Activated B cell treated with CpG ODN at 0.5 μM for 24 hours (primary cell): ENCODE measurements at places on chromosomes 3 and 15.

GRCh38 chr3:168260859-168261258 lies 165.1 kb upstream of the GOLIM4 start:
- no peak for DNase-seq
- H3K36me3 ChIP-seq = no peaks in the 10 kb centered on the region
- H3K27me3 ChIP-seq = peaks cover 2% of the 10 kb centered on the region
- H3K4me1 ChIP-seq = no peaks in the 10 kb centered on the region
- H3K27ac ChIP-seq = no peak overlapping the region

DNA sequence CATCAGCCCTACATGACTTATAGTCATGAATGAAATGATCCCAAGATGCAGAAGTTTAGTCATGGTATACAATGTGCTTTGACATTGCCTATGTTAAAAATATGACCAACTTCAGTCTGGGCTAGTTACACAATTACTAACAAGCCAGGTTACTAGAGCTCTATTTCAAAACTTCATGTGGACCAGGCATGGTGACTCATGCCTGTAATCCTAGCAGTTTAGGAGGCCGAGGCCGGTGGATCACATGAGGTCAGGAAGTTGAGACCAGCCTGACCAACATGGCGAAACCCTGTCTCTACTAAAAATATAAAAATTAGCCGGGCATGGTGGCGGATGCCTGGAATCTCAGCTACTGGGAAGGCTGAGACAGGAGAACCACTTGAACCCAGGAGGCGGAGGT lies 613.0 kb downstream of the CADM2 start:
- H3K27ac ChIP-seq = no peak overlapping the region
- no peaks in the 10 kb centered on the region for H3K36me3 ChIP-seq
- no peaks in the 10 kb centered on the region for H3K27me3 ChIP-seq
- DNase-seq = no peak
- peaks cover 2% of the 10 kb centered on the region for H3K4me1 ChIP-seq
- H3K4me3 ChIP-seq = no peak overlapping the region

DNA sequence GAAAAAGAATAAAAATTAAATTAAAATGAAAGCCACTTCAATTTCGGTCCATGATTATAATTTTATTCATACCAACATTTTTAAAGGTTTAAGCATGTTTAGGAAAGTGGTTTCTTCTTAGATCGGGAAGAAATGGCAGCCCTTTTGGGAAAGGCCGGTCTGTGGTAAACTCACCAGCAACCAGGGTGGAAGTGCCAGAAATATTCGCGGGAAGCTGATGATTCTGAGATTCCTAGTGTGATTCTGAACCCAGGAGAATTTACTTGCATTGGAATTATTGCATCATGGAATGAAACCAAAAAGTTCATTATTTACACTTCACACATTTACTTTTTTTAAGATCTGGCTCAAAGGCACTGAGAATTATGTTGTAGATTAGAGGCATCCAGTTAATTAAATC lies 97.2 kb upstream of the CCNL1 start:
- no peak overlapping the region for H3K4me3 ChIP-seq
- H3K27ac ChIP-seq = no peak overlapping the region
- no peaks in the 10 kb centered on the region for H3K27me3 ChIP-seq
- no peaks in the 10 kb centered on the region for H3K4me1 ChIP-seq
- no peaks in the 10 kb centered on the region for H3K36me3 ChIP-seq

- no peaks in the 10 kb centered on the region for H3K4me1 ChIP-seq
- no peak overlapping the region for H3K27ac ChIP-seq
- no peak overlapping the region for H3K4me3 ChIP-seq
- no peaks in the 10 kb centered on the region for H3K36me3 ChIP-seq
Observed at GRCh38 chr3:65914032-65914739, 124.5 kb downstream of the MAGI1 start.

DNA sequence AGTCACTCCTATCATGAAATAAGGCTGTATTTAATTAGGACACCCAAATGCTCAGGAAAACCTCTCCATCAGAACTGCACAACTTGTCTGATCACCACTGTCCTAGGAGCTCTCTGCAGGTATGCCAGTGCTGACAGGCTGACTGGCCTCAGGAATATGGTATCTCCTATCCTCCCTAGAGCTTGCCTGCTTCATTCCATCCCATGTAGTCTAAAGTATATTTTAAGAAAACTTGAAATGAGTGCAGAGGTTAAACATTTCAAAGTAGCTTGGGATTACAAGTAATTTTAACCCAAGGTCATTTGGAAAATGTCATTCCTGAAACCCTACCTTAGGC lies 23.7 kb downstream of the FILIP1L start:
- no peak overlapping the region for H3K27ac ChIP-seq
- H3K36me3 ChIP-seq = peaks cover 1% of the 10 kb centered on the region
- no peak for DNase-seq
- peaks cover 6% of the 10 kb centered on the region for H3K4me1 ChIP-seq
- no peaks in the 10 kb centered on the region for H3K27me3 ChIP-seq

DNA sequence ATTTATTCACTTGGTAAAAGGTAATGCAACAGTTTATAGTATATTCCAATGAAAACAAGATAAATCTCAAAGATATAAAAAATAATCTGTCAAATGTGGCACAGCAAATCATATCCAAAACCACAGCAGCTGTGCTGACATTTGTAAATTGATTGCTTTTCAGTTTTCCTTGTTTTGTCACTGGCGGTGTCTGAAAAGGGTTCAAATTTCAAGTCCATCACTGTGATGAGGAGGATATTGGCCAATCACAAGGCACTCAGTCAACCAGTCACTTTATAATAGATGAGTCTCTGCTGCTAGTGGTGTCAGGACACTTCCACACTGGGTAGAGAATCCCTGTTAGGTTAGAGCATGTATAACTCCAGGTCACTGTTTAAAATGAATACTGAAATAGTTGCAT lies 154.8 kb downstream of the SLC9A9 start:
- no peaks in the 10 kb centered on the region for H3K4me1 ChIP-seq
- peaks cover 2% of the 10 kb centered on the region for H3K36me3 ChIP-seq
- H3K27ac ChIP-seq = no peak overlapping the region
- no peak overlapping the region for H3K4me3 ChIP-seq
- DNase-seq = no peak
- H3K27me3 ChIP-seq = no peaks in the 10 kb centered on the region

DNA sequence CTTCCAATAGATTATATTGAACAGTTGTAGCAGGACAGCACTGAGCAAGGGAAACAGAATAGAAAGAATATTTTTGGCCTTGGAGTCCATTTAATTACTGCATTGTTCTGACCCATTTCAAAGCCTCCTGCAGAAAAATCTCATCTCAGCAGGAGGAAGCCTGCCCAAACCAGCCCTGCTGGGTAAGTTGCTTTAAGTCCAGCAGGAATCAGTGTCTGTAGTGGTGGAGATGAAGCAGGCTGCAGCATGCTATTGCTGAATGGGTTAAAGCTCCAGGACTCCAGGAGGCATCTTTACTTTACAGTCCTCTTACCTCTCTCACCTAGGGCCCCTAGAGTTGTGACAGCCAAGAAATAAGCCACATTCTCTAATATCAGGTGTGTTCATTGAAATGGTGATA lies 380.3 kb upstream of the THBS1 start:
- no peaks in the 10 kb centered on the region for H3K4me1 ChIP-seq
- peaks cover 2% of the 10 kb centered on the region for H3K27me3 ChIP-seq
- DNase-seq = no peak
- no peaks in the 10 kb centered on the region for H3K36me3 ChIP-seq
- H3K4me3 ChIP-seq = no peak overlapping the region

- H3K27me3 ChIP-seq = no peaks in the 10 kb centered on the region
- no peak overlapping the region for H3K27ac ChIP-seq
- H3K4me1 ChIP-seq = no peaks in the 10 kb centered on the region
Observed at GRCh38 chr3:64209866-64210621, 15.2 kb downstream of the PRICKLE2 start.
